Stimulated activated naive CD8-positive, alpha-beta T cell treated with anti-CD3 and anti-CD28 coated beads, Interleukin-15, Interleukin-2, amounts not matched to agents 100 U/mL and 50 U/mL, for 24 hours (primary cell): ENCODE measurements at places on chromosomes 12 and 14.

DNA sequence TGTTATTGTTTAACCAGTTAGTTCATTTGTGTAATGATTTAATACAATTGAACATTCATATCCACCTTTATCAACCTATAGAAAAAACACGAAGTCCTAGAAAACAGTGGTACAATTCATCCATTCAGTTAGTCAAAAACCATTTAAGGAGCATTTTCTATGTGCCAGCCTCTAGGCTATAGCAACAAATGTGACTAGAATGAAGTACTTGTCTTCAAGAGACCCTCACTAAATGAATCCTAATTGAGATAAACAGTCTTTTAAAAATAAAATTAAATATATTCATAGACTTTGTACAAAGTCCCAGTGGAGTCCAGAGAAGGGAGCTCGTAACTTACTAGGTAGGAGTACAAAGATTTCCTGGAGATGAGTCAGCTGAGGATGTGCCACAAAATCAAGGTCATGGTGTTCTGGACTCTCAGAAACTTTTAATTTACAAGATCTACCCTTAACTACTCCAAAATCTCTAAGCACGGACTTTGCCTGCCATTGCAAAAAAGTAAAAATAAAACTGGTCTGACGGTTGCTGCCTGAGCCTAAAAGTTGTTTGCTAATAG, 430.7 kb upstream of the DCN start:
- no peak for DNase-seq

DNA sequence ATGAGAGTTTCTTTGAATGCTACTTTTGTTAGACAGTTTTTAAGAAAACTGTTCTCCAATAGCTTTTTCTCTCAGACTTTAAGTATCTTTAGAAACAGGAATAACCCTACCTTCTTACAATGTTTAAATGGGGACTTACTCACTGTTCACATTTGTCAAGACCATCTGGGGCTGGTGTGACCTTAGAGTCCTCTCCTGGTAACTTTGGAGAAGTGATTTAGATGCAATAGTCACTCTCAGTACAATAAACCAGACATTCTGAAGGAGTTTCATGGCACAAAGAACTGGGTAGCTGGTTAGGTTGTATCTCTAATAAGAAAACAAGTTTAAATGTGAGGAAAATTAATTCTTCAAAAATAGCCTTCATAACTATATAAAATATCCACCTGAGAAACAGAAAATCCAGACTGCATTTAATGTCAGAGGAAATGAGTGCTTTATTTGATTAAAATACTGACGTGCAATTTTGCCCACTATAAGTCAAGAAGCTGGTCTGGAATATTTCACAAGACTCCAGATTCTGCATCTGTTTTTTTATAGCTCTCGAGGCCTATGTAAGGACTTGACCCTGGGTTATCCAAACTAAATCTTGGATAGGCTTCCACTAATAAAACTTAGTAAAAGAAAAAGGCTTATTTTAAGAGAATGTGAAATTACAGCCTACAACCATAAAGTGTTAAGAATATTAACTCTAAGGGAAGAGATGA, 108.7 kb downstream of the PTGER2 start:
- no peak for DNase-seq

DNA sequence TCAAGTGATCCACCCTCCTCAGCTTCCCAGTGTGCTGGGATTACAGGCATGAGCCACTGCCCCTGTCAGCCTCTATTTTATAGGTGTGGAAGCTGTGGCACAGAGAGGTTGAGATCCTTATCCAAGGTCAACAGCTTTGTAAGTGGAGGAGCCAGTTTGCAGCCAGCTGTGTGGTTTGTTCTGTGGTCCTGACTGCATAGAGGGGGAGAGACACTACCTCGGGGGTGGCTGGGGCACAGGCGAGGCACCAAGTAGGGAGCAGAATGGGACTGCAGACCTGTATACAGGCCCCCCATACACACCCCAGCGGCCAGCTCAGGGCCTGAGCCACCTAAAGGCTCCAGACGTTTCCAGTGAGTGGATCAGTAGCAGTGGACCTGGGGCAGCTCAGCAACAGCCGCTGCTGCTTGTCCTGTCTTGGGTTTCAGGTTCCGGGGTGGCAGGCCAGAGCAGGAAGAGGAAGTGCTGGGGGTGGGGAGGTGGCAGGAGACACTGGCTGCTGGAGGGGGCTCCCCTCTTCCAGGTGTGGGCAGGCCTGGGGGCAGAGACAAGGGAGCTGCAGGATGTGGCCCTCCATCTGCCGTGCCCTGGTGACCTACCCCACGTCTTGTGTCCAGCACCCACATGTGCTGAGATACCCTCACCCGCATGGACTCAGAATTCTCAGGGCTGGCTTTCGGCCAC, 11.0 kb downstream of the ORAI1 start:
- peak; percentile 81 for DNase-seq

- DNase-seq = no peak
These were observed 52.9 kb downstream of the EGLN3 start for GRCh38 chr14:33897878-33898535.

GRCh38 chr12:108950991-108951739, 69.7 kb downstream of the SVOP start:
- DNase-seq = peak; percentile 71

GRCh38 chr12:18468246-18469075, 207.1 kb downstream of the PIK3C2G start:
- no peak for DNase-seq

- DNase-seq = peak; percentile 19
These were observed 28.6 kb upstream of the BATF start for GRCh38 chr14:75493592-75494087.

- no peak for DNase-seq
These were observed 11.6 kb downstream of the TMEM119 start for GRCh38 chr12:108586306-108586705.

GRCh38 chr12:71721783-71722505, 32.7 kb upstream of the RAB21 start:
- DNase-seq = no peak

GRCh38 chr14:99265571-99265970, 6.4 kb downstream of the BCL11B start:
- DNase-seq = peak; percentile 7

DNA sequence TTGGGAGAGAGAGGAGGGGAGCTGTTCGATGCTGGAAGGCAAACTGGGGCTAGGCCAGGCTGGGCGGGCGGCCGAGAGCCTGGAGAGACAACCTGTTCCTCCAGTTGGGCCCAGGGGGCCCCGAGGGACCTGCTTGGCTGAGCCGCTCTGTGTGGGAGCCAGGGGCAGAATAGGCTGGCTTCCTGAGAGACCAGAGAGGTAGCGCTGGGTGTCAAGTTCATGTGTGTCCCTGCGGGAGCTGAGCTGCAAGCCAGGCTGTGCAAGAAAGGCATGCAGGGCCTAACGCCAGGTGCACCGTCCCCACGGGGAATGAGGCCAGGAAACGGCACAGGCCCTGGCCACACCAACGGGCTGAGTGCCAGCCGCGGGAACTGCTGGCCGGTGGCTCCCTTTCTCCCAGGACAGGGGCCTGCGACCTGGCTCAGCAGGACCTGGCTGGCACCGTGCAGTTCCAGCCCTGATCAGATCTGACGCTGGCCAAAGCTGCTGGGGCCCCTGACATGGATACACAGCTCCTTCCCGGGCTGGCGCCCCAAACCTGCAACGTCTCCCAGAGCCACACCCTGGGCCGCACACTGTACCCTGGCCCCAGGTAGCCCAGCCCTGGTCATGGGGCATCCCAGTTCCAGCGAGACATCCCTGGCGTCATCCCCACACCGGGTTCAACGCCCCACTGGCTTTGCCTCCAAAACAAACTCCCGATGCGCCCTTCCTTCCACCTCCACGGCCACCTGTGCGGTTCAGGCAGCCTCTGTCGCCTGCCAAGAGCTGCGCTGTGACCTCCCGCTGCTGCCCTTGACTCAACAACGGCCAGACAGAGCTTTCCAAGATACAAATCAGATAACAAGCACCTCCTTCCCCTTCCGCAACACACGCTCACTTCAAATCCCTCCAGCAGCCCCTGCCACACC, 65.0 kb downstream of the RFLNA start:
- no peak for DNase-seq

DNA sequence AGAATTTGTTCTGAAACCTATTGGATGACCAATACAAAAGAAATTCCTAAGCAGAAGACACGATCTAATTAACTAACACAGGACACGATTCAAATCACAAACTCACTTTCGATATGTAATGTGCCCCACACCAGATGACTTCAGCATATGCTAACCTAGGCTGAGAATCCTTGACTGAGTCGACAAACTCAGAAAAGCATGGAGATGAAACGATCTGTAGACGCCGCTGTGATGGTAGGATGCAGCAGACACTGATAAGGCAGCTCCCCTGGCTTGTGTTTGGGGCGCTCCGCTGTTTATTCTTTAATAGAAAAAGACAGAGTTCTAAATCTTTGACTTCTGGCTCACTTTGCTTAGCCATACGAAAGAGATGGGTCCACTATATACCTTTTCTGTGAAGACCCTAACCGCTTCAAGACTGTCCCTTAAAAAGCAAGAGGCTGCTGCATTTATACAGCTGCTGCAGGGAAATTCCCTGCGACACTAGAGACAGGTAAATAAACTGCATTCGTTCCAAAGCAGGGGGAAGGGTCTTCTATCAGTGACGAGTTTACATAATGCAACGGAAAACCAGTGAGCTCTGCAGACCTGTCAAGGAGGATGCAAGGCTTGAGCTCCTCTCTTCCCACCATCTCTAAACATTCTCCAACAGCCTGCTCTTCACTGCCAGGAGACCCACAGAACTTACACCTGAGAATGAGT, 929 bp downstream of the CHD8 start:
- DNase-seq = no peak

DNA sequence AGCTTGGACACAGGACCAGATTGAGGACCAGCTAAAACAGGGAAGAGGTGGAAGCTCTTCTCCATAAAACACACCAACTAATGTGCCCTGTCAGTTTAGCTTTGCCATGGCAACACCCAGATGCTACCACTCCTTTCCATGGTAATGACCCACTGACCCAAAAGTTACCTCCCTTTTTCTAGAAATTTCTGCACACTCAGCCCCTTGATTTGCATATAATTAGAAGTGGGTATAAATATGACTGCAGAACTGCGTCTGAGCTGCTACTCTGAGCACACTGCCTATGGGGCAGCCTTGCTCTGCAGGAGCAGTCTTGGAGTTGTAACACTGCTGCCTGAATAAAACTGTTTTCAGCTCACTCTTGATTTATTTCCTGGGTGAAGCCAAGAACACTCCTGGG, 3.2 kb upstream of the TDG start:
- DNase-seq = no peak

DNA sequence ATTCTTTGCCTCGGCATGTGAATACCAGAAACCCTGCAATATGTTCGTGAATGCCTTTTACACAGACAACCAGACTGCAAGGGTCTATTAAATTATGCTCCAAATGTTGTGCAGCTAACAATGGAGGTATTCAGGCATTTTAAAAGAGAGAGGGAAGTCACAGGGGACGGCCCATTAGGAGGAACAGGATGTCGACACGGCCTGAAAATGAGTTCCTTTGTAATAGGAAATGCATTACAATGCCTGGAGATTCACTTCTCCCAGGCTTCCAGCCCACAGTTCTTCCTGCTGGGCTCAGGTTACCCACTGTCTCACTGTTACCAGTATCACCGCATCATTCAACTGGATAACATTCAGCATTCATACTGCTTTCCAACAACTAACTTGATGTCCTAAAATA, 2.5 kb downstream of the DUSP6 start:
- no peak for DNase-seq

DNA sequence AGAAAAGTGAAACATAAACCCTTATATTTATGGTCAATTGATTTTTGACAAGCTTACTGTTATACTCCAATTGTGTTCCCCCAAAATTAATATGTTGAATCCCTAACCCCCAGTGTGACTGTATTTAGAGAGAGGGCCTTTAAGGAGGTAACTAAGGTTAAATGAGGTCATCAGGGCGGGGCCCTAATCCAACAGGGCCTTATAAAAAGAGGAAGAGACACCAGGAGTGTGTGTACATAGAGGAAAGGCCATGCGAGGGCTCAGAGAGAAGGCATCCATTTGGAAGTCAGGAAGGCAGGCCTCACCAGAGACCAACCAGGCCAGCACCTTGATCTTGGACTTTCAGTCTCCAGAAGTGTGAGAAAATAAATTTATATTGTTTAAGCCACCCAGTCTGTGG, 6.5 kb upstream of the VTI1B start:
- no peak for DNase-seq
